ENCODE measurements at places on chromosomes 4 and X.

DNA sequence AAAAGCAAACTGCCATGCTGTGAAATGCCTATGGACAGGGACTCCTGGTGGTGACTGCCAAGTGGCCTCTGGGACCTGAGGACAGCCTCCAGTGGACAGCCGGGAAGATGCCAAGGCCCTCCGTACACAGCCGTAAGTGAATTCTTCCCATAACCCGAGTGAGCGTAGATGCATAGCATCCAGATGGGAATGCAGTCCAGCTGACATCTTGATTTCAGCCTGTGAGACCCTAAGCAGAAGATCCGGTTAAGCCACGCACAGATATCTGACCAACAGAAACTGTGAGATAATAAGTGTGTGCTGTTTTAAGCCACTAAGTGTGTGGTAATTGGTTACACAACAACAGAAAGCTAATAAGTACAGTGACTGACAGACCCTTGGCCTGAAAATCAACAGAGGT, 55.9 kb downstream of the TMEM156 start:
- DNase-seq = no peak

DNA sequence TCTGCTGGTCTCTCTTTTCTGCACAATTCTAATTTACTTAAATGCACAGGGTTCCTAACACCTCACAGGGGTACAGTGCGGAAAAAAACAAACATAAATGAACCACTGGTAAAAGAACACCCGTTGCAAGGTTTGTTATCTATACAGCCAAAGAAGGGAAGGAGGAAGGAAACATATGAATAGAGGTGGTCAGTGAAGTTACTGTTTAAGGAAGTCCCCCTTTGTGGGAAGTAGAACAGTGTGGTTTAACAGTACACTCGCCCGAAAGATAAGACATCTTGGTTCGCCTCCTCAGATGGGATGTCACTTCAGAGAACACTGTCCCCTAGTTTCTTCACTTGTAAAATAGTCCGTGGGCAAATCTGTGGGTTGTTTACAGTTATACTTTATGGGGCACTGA, 57.5 kb downstream of the TEC start:
- DNase-seq = no peak

DNA sequence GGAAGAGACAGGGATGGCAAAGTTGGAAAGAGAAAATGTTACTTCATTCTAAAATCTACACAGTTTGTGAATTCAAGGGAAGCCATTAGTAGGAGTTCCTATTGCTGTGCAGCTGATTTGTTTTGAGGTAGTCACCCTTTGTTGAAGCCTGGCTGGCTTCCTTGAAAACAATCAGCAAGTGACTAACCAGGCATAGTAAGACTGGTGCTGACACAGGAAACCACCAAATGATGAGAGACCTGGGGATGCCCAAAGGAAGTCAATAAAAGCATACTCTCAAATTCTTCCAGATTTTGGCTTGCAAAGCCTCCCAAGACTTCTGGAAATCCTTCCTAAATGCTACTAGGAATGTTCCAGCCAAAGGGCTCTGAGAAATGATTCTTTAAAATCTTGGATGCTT, 23.9 kb upstream of the PRDM8 start:
- DNase-seq = no peak

DNA sequence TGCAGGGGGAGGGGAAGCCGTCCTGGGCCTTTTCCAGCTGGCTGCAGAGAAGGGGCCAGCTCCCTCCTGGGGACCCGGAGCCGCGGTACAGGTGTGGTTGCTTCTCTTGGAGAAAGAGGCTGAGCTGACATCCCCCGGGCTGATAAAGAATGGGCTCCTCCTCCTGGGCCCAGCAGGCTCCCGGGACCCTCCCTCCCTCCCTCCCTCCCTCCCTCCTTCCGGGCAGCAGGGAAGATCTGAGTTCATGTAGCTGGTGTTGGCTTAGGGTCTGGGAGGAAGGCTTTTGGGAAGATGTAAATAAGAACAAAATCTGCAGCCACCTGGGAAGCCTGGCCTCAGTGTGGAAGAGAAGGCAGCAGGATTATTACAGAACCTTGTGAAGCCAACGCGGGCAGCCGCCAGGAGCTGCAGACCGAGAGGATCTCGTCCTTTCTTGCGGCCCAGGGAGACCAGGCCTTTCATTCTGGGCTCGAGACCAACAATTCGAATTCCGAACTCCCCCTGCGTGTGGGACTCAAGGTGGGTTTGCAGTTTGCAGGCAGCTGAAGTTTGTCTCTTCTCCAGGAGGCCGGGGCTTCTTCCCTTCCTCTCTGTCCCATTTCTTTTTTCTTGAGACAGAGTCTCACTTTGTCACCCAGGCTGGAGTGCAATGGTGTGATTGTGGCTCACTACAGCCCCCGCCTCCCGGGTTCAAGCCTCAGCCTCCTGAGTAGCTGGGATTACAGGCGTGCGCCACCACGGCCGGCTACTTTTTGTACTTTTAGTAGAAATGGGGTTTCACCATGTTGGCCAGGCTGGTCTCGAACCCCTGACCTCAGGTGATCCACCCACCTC, at the start of gene PLCXD1:
PLCXD1 (plus strand) TSS at position 216 of the 834 bp plus-strand sequence. CDS start 2,807 bp downstream, outside the sequence.
- no peak for DNase-seq

- no peak for DNase-seq
Observed at GRCh38 chrX:1925053-1925481, 310.2 kb downstream of the ASMT start.

DNA sequence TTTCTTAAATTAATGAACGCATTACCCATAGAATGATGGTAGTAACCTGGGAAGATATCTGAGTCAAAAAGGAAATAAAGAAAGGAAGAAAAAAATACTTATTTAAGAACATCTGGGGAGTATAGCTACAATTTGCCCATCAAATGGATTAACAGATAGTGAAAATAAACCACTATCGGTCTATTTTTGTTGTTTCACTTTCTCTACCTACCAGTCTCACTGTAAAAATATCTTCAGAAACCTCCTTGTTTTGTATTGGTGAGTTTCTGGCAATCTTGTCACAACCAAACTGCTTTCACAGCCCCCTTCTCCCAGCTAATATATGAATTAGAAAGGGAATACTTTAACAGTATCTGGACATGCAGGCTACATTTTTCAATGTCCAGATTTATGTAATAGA, 783.5 kb downstream of the STPG2 start:
- DNase-seq = no peak

- no peak for DNase-seq
Observed at GRCh38 chrX:30612250-30612655, 34.7 kb upstream of the TASL start.

DNA sequence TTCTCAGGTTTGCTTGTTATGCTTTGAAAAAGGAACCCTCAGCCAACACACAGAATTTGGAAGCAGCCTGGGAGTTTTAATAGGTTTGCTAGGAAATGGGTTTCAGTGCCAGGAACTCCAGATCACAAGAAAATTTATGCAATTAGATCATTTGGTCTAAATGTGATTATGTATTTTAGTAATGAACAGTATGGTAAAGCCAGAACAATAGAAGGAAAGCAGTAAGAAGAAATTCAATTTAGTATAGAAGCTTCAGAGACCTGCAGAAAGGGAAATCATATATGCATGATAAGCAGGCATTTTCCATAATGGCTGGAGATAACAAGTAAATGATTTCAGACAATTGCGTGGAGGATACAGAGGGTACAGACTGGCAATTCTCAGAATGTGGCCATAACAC, 184.7 kb downstream of the KCNIP4 start:
- DNase-seq = no peak

DNA sequence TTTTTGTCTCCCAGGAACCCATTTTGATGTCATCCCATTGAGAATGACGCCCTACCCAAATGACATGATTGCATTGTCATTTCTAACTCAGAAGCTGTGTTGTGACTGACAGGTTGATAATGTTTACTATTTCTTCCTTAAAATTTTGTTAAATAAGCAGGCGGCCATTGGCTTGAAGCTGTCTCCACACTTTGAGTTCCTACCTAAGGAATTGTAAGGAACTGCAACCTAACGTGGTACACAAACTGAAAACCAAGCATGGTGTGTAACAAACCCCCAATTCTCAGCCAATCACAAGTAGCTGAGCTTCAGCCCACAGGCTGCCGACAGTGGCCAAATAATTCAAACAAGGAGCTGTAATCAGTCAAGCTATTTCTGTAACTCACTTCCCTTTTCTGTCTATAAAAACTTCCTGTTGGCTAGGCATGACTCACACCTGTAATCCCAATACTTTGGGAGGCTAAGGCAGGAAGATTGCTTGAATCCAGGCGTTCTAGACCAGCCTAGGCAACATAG, 2.9 kb upstream of the MND1 start:
- DNase-seq = no peak

DNA sequence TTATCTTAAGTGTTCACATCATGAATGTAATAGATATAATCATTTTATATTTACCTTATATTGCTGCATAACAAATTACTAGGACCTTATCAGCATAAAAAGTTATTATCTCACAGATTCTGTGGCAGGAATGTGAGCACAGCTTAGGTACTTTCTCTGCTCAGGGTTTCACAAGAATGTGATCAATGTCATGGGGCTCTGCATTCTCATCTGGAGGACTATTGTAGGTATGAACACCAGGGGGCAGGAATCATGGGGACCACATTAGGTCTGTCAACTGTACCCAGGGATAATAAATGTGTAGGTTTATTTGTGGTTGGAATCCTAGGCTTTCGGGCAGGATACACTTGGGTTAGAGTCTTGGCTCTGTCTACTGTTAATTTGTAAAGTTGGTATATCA, 519.2 kb downstream of the ARAP2 start:
- no peak for DNase-seq

- DNase-seq = no peak
Observed at GRCh38 chr4:1012034-1012739, 761 bp downstream of the FGFRL1 start.
